Stimulated activated CD8-positive, alpha-beta memory T cell treated with anti-CD3 and anti-CD28 coated beads, Interleukin-15, amount 100 ng/mL, for 1 hour (primary cell): ENCODE measurements at places on chromosomes 2 and 18.

- no peak for DNase-seq
These were observed 88.0 kb downstream of the ITGB1BP1 start for GRCh38 chr2:9335322-9335832.

- no peak for DNase-seq
These were observed 212.2 kb downstream of the XIRP2 start for GRCh38 chr2:167100506-167100905.

DNA sequence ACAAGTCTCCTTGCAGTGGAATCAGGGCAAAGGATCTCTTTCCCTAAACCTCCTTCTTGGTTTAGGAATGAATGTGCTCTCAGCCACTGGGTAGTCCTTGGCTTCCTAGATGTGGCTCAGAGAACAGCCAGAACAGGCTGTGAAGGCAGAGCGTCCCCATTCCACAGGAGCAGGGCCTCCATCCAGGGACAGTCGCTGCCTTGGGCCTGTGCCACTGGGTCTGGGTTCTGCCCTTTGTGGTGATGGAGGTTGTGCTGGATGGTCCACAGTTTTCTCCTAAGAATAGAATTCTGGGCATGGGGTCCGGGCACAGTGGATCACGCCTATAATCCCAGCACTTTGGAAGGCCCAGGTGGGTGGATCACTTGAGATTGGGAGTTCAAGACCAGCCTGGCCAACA lies 516.5 kb upstream of the RAB6C start:
- DNase-seq: no peak

DNA sequence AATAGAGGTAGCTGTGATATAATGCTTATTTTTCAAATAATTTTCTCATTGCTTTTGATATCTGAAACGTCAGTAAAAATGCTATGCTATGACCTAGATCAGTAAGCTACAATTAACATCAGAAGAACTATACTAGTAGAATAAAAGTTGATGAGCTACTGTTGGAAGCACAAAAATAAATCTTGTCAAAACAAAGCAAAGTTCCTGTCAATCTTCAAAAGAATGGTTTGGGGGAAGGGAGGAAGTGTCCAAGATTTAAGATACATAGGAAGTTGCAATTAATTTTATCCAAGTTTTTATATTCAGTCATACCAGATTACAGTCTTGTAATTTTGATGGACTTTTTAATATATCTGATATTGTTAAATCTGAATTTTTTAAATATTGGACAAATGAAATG lies 19.2 kb downstream of the IRS1 start:
- DNase-seq: no peak

- no peak for DNase-seq
These were observed 64.0 kb downstream of the FMNL2 start for GRCh38 chr2:152399003-152399402.

GRCh38 chr18:79445696-79446561 lies 50.2 kb downstream of the NFATC1 start:
- no peak for DNase-seq

DNA sequence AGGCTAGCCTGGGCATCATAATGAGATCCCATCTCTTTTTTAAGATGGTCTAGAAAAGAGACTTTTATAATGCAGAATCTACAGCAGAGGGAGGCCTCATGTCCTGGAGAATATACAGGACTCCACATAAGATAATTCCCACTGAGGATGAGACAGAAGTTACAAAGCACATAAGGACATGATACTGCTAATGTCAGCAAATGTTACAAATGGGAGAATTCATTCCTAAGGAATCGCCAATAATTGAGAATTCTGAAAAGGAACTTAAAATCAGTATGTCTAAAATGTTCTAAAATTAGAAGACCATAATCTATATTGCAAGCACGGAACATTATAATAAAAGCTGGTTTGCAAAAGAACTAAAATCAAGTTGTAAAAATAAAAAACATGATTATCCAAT lies 131.6 kb upstream of the PKDCC start:
- no peak for DNase-seq

DNA sequence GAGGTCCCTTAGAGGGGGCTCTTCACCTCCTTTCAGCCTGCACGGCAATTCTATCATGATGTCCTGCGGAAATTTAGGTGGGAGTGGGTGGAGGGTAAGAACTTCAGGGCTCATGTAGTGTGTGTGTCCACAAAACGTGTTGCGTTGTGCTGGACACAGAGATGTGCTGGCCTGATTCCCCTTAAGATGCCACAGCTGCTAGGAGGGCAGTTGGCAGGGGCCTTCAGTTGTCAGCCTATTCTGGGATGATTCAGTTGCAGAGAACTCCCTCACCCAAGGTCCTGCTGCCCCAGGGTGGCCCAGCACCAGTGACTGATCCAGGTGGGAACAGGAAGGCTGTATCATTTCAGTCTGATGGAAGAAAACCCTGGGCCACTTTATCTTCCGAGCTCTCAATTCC lies 1.0 kb upstream of the HJURP start:
- DNase-seq: no peak

GRCh38 chr18:9547782-9548181 lies 66.6 kb downstream of the PPP4R1 start:
- no peak for DNase-seq

GRCh38 chr18:57149531-57149930 lies 2.6 kb downstream of the BOD1L2 start:
- no peak for DNase-seq

DNA sequence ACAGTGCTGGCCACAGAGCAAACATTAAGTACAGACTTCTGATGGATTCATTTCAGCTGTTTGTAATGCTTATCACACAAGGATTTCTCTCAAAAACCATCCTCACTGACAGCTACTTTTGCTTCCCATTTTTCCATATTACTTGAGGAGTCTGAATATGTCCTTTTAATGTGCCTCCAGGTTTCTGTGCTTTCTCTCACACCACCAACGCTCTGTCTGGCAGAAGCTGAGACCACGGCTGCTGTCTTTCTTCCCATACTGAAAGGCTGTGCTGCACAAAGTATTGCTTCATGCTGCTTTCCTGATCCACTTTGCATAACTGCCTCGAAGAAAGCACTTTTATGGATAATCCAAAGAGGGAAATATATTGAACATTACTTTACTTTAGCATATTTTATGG lies 312.1 kb upstream of the ZEB2 start:
- DNase-seq: no peak

GRCh38 chr2:188984680-188985079 lies 10.5 kb downstream of the COL3A1 start:
- DNase-seq: no peak

DNA sequence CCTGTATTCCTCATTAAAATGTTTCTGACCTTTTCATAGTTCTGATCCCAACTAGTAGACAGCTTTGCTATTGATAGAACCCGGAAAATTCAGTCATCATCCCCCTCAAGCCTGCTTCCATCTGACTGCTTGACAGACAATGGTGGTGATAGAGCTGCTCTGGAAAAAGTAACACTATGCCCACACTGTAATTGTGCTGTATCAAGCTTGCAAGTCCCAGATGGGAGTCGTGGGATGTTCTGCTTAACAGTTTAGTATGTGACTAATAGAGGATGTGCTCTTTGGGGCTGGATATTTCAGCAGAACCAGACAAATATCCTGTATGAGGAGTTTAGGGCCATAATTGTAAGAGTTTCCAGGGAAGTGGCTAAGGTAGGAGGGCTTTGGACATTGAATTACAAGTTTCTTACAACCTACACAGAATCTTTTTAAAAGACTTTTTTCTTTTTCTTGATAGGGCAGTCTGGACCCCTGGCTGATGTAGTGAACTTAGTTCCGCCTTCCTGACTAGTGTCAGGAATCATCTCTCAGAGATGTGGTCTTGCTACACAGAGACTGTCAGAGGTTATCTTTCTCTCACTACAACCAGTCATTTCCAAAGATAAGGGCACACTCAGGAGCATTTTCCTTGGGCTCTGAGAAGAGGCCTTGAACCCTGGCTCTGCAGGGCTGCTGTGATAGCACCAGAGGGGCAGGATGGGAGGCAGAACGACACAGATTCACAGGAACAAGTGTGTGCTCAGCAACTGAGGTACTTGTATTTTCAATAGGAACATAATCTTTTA lies 158.0 kb upstream of the RBMS1 start:
- no peak for DNase-seq

GRCh38 chr18:49625021-49625691 lies 63.3 kb downstream of the LIPG start:
- no peak for DNase-seq

DNA sequence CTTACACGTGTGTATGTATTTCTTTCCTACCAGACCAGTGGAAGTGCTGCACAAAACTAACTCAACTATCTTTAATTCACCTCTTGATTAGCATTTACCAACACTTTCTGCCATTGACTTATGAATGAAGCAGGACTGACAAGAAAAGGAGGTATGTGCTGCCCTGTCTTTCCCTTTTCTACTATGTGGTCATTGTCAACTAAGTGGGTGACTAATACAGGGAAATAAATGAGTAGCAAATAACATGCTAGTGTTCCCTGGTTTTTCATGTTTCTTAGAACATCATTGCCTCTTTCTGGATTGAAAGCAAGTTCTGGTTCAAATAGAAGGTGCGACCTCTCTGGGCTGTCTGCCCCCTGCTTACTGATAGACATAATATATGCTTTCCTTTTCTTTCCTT lies 58.0 kb downstream of the LINC00305 start:
- DNase-seq: no peak

- DNase-seq: no peak
These were observed 212.1 kb downstream of the DYSF start for GRCh38 chr2:71665168-71666093.

GRCh38 chr2:96847586-96847985 lies 3.8 kb upstream of the ANKRD23 start:
- DNase-seq: no peak

GRCh38 chr2:37829202-37829601 lies 95.9 kb upstream of the RMDN2 start:
- DNase-seq: no peak

DNA sequence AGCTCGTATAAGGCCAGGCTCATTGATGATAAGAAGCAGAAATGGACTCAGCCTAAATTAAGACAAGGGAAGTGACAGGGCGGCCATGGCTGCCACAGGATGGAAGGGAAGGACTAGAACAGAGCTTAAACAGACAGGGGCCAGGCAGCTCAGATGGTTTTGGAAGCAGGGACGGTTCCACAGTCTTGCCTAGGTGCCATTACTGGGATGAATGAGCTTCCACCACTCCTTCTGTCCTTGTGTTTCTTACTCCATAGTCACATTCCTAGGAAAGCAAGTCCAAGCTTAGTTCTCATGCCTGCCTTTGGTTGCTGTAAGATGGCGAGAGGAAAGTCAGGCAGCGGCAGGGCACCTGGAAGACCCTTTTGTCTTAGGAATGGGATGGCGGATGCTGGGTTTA lies 11.9 kb downstream of the GNLY start:
- DNase-seq: no peak

DNA sequence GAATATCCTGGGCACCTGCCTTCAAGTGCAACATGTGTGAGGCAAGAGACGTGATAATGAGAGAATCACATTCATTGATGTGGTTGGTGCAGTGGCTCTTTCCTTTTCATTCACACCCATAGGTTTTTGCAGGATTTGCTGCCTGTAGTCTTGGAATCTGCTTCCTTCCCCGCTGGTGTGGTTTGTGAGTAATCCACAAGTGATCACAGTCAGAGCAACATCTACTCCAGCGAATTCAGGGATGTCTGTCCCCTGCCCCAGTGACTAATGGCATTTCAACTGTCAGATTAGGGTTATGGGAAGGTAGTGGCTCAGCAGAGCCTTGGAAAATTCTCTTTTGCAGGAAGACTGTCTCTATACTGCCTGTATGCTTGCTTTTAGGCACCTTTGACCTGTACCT lies 225.5 kb upstream of the RBMS1 start:
- no peak for DNase-seq

GRCh38 chr2:26292646-26293045 lies 47.9 kb downstream of the HADHB start:
- no peak for DNase-seq

- DNase-seq: no peak
These were observed 466.0 kb downstream of the RIT2 start for GRCh38 chr18:42649331-42650035.

- DNase-seq: no peak
These were observed 1281.6 kb upstream of the TMEFF2 start for GRCh38 chr2:193476171-193476800.

DNA sequence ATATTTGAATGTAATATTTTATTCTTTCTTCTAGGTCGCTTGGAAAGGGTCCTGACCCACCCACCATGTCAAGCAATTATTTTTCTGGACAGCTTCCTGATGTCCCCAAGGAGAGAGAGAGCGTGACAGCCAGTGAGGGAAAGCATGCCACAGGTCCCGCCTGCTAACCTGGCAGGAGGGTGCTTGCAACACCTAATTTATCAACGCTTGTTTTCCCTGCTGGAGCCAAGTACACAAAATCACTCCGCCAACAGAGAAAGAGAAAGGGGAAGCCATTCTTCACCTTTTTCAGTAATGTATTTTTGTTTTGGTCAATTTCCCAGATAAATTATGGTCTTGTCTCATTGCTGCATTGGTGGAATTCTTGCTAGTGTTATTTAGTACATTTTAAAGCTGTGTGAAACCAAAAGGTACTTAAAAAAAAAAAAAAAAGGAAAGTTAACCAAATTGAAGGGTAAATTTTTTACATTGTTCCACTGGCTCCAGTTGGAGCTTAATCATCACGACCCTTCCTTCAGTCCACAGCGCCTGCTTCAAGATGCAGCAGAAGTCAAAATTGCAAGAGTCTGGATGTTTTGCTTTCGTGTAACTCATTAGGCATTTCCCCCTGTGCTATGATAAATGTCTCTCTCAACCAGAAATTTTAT lies 88.5 kb upstream of the COPS8 start:
- no peak for DNase-seq

DNA sequence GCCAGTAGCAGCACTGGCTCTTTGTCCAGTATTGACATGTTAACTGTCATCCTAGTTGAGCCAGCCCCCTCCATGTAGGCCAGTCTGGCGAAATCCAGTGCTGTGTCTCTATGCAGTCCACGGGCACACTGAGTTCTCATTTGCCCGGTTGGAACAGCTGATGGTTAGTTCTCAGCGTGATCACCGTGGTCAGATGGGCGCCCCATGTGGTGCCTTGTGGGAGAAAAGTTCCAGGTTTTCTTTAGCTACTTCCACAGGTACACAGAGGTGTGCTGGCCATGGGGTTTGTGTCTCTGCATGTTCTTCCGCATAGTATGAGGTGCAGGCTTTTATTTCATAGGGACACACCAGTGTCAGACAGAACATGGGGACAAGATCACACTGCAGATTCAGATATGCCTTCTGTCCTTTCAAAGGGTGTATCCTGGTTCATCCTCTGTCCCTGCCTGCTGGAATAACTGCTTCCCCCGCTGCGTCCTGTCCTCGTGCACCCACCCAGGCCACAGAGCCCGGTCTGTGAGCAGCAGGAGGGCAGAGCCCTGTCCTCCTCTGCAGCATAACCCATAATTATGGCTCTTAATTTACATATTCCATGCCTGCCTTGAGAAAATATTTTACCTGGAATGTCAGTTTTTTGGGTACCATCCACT lies 334.1 kb downstream of the GBX2 start:
- DNase-seq: no peak

- DNase-seq: no peak
These were observed 11.5 kb upstream of the POLR1B start for GRCh38 chr2:112530728-112531127.

DNA sequence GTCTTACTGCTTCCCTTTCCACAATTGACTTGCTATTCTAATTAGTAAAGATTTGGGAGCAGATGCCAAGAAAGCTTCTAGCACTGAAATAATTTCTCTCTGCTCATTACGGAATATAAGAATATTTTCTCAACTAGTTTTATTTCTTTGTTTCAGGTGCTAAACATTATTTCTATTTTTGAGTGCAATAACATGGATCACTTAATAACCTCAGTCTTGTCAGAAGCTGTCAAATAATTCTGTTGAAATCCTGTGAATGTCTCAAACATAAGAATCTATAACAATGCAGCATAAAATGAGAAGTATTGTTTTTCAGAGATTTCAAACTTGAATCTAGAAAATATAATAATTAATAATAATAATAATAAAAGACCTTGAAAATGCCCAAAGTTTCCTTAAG lies 1221.0 kb downstream of the DSC3 start:
- no peak for DNase-seq
